ENCODE measurements at places on chromosomes 11 and 22. TPM values are rescaled to one million over a fixed set of nuclear protein-coding genes. Genes with fewer than 3 reads are reported as not detected.

- H3K4me1 ChIP-seq, result no peaks in the 10 kb centered on the region
- no peak overlapping the region for H3K4me3 ChIP-seq
- no peaks in the 10 kb centered on the region for H3K36me3 ChIP-seq
Measured at GRCh38 chr11:44400431-44400830, 90.5 kb upstream of the ALX4 start.

The MS4A6A gene
- 130 TPM for polyA plus RNA-seq

The SLC22A9 gene
- not detected for polyA plus RNA-seq

The KIAA1671 gene
- polyA plus RNA-seq, result 15.4 TPM

- H3K4me1 ChIP-seq, result no peaks in the 10 kb centered on the region
- H3K27ac ChIP-seq, result no peak overlapping the region
- no peaks in the 10 kb centered on the region for H3K36me3 ChIP-seq
- DNase-seq, result peak; percentile 77
Measured at GRCh38 chr11:125063429-125064043, 431 bp downstream of the SLC37A2 start.

GRCh38 chr11:105524286-105524685, 85.6 kb upstream of the GRIA4 start:
- H3K27me3 ChIP-seq, result no peaks in the 10 kb centered on the region
- no peak overlapping the region for H3K4me3 ChIP-seq
- no peaks in the 10 kb centered on the region for H3K4me1 ChIP-seq
- no peak overlapping the region for H3K27ac ChIP-seq
- H3K36me3 ChIP-seq, result no peaks in the 10 kb centered on the region
- no peak for DNase-seq

GRCh38 chr22:29871684-29872083, 11.3 kb upstream of the MTMR3 start:
- no peak for DNase-seq
- H3K27ac ChIP-seq, result no peak overlapping the region
- H3K36me3 ChIP-seq, result no peaks in the 10 kb centered on the region

The WNT7B gene
- polyA plus RNA-seq, result not detected

The VPREB3 gene
- polyA plus RNA-seq, result not detected

The CCDC116 gene
- polyA plus RNA-seq, result not detected

- no peaks in the 10 kb centered on the region for H3K36me3 ChIP-seq
- peaks cover 11% of the 10 kb centered on the region for H3K4me1 ChIP-seq
- no peak for DNase-seq
- H3K27ac ChIP-seq, result peak overlapping the region; percentile 84
Measured at GRCh38 chr11:35087648-35088047, 51.3 kb upstream of the CD44 start.

DNA sequence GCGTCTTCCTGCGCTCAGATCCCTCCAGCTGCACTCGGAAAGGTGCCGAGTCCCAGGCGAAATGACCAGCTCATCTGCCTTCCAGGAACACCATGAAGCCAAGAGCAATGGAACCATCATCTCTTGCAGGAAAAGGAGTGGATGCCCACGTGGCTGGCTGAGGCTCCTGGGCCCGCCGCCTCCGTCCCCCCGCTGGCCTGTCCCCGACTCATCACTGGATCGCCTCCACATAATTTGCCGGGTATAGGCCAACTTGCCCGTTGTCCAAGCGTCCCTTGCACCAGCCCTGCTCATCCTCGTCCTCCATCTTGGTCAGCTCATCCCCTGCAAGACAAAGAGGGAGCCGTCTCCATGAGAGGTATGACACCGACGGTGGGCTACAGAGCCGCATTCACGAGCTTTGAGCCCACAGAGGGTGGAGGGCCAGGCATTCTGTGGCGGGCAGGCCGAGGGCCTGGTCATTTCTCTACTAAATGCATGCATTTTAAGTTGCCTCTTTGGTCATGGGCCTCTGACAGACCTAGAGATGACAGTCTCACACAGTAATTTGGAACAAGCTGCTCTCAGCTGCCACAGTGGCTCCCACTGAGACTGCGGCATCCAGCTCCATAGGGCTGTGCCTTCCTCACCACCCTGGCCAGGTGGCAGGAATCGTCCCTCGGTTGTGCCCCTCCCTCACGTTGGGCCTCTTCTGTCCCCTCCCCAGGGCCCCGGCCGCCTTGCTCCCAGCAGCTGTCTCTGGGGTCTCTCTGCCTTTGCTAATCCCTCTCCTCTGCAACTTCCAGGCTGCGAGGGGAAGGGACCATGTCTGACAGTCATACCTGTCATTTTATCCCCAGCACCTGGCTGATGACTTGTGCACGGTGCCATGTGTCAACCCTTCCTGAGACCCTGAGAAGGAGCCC, 14.3 kb upstream of the ARFGAP3 start:
- H3K27me3 ChIP-seq, result no peaks in the 10 kb centered on the region
- H3K4me1 ChIP-seq, result no peaks in the 10 kb centered on the region
- no peak for DNase-seq

GRCh38 chr11:28146123-28146751, 38.0 kb downstream of the METTL15 start:
- no peaks in the 10 kb centered on the region for H3K36me3 ChIP-seq
- no peaks in the 10 kb centered on the region for H3K27me3 ChIP-seq
- no peak overlapping the region for H3K27ac ChIP-seq

- DNase-seq, result no peak
- H3K4me3 ChIP-seq, result no peak overlapping the region
- no peaks in the 10 kb centered on the region for H3K27me3 ChIP-seq
- no peak overlapping the region for H3K27ac ChIP-seq
Measured at GRCh38 chr11:58495906-58496305, 12.0 kb downstream of the OR5B21 start.

- no peaks in the 10 kb centered on the region for H3K27me3 ChIP-seq
- no peak for DNase-seq
- H3K4me3 ChIP-seq, result no peak overlapping the region
- H3K36me3 ChIP-seq, result no peaks in the 10 kb centered on the region
- H3K27ac ChIP-seq, result no peak overlapping the region
Measured at GRCh38 chr11:24386546-24387397, 110.1 kb upstream of the LUZP2 start.

- no peak for DNase-seq
- H3K36me3 ChIP-seq, result peaks cover 12% of the 10 kb centered on the region
- H3K4me3 ChIP-seq, result peak overlapping the region; percentile 42
Measured at GRCh38 chr11:86949995-86950660, 5.1 kb downstream of the FZD4 start.

DNA sequence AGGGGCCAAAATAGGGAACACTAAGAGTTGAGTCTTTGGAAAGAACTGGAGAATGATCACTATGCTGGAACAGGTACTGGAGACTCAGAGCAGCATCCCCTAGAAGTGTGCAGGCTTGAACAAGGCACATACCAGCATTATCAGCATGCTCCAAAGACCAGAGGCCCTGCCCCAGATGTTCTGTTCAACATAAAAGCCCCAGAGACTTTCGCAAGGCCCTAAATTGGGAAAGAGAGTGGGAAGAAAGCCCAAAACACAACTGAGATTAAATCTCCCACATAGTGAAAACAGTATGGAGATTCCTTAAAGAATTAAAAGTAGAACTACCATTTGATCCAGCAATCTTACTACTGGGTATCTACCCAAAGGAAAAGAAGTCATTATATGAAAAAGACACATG, 9.4 kb downstream of the CNGA4 start:
- no peaks in the 10 kb centered on the region for H3K27me3 ChIP-seq
- no peak overlapping the region for H3K4me3 ChIP-seq
- no peaks in the 10 kb centered on the region for H3K4me1 ChIP-seq
- no peaks in the 10 kb centered on the region for H3K36me3 ChIP-seq

GRCh38 chr22:27905653-27906052, 13.4 kb downstream of the PITPNB start:
- no peaks in the 10 kb centered on the region for H3K36me3 ChIP-seq
- no peak for DNase-seq
- no peaks in the 10 kb centered on the region for H3K27me3 ChIP-seq
- peak overlapping the region; percentile 51 for H3K27ac ChIP-seq

- no peaks in the 10 kb centered on the region for H3K4me1 ChIP-seq
- DNase-seq, result no peak
- no peak overlapping the region for H3K4me3 ChIP-seq
- H3K27ac ChIP-seq, result no peak overlapping the region
Measured at GRCh38 chr11:133961890-133962289, 5.1 kb upstream of the IGSF9B start.

DNA sequence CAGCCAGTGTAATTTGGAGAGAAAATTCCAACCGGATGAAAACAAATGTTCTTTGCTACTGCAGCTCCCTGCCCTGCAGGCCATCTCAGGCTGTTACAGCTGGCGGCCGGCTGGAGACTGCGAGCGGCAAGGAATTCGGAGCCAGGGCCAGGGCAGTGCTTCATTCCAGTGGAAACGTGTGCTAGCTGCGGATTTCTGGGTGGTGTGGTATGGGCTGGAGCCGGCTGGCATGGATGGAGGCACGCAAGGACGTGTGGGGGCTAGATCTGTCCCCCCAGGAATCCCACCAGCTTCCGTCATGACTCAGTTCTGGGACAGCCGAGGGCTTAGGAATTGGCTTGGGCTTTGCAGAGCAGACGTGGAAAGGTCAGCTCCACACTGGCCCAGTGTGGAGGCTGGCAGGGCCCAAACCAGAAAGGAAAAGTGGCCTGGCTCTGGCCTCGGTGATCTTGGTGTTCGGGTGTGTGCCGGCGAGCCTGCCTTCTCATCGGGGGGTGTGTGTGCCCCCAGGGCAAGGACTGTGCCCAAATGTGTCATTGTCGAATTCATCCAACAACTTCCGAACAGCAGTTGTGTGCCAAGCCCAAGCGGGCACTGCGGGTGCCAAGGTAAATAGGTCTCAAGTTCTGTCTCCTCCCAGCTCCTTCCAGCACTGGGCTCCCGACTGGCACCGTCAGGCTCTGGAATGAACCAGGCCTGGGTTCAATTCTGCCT, 48.1 kb upstream of the SHISAL1 start:
- DNase-seq, result peak; percentile 90
- peak overlapping the region; percentile 89 for H3K27ac ChIP-seq
- H3K27me3 ChIP-seq, result no peaks in the 10 kb centered on the region
- peaks cover 13% of the 10 kb centered on the region for H3K4me1 ChIP-seq

DNA sequence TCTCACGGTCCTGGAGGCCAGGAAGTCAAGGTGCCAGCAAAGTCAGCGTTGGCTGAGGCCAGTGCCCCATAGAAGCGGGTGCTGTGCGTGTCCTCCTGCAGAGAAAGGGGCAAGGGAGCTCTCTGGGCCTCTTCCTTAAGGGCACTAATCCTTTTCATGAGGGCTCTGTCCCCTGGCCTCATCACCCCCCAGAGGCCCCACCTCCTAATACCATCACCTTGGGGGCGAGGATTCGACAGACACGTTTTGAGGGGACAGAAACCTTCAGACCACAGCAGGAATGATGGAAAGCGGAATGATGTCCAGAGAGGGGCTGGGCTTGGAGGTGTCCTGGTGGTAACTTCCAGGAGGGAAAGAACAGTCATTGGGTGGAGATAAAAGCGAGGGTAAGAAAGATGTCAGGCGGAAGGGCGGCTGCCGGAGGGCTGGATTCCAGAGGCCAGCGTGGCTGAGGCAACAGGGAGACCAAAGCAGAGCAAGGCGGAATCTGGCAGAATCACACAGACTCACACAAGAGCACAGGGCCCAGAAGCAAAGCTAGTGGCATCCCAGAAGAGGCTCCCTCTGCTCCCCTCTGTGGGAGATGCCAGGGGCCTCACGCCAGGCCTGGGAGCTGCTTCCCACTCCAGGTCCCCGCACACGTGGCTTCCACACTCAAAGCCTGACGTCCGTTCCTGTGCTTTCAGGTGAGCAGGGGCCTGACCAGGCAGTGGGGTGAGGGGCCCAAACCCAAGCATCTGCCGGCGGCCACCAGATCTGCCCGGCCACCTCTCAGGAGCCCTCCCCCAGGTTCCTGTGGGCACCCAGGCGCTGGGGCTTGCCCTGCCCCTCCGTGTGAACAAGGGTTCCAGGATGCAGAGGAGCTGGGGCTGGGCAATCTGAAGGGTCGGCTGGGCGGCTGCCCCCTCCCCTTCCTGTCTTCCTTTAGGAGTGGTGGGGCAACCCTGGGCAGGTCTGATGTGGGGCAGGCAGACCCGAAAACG, 784.5 kb downstream of the BRD1 start:
- H3K4me1 ChIP-seq, result no peaks in the 10 kb centered on the region
- no peak overlapping the region for H3K27ac ChIP-seq
- no peaks in the 10 kb centered on the region for H3K36me3 ChIP-seq
- no peaks in the 10 kb centered on the region for H3K27me3 ChIP-seq
- H3K4me3 ChIP-seq, result no peak overlapping the region

DNA sequence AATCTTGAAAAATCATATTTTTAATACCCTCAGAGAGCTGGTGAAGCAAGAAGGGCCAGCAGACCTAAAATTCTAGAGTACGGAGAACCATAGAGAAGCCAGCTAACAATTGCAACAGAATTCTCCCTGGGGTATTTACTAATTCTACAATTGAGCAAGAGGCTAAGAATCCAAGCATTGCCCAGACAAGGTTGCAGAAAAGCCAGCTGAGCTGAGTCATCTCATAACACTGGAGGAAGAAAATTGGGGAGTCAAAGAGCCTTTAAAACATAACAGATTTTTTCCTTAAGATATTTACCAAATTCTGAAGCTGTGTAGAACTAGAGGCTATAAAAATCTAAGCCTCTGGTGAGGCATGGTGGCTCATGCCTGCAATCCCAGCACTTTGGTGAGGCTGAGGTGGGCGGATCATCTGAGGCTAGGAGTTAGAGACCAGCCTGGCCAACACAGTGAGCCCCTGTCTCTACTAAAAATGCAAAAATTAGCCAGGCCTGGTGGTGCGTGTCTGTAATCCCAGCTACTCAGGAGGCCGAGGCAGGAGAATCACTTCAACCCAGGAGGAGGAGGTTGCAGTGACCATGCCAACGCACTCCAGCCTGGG, 13.6 kb upstream of the TMEM216 start:
- no peaks in the 10 kb centered on the region for H3K36me3 ChIP-seq
- DNase-seq, result peak; percentile 69
- no peaks in the 10 kb centered on the region for H3K4me1 ChIP-seq
- H3K27ac ChIP-seq, result no peak overlapping the region

GRCh38 chr22:25624476-25624875, 60.0 kb downstream of the GRK3 start:
- H3K4me3 ChIP-seq, result no peak overlapping the region
- no peaks in the 10 kb centered on the region for H3K27me3 ChIP-seq
- DNase-seq, result no peak
- no peaks in the 10 kb centered on the region for H3K4me1 ChIP-seq

DNA sequence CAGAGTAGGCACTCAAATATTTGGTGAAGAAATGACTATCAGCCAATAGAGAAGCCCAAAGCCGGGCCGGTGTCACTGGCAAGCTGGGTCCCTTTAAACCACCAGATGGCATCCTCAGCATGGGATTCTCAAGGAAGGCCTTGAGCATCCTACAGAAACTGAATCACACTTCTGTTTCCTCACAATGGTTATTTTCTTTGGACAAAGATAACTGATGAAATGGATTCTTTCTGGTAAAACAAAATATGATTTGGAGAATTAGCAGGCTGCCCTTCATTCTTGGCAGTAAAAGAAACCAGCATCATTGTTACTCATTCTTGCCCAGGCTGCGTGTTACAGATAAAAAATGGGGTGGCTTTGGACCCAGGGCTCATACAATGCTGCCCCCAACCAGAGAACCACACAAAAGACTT, 30.3 kb upstream of the ASPHD2 start:
- no peaks in the 10 kb centered on the region for H3K27me3 ChIP-seq
- H3K36me3 ChIP-seq, result no peaks in the 10 kb centered on the region
- peak; percentile 76 for DNase-seq
- H3K4me1 ChIP-seq, result no peaks in the 10 kb centered on the region
- H3K27ac ChIP-seq, result no peak overlapping the region

The ZNF70 gene
- polyA plus RNA-seq, result 3.6 TPM

- H3K36me3 ChIP-seq, result no peaks in the 10 kb centered on the region
- H3K27ac ChIP-seq, result no peak overlapping the region
- H3K4me3 ChIP-seq, result no peak overlapping the region
- no peaks in the 10 kb centered on the region for H3K27me3 ChIP-seq
- H3K4me1 ChIP-seq, result no peaks in the 10 kb centered on the region
Measured at GRCh38 chr11:36400766-36401455, 104.8 kb downstream of the PRR5L start.

The ANKK1 gene
- not detected for polyA plus RNA-seq

GRCh38 chr22:22462813-22463567, 45.6 kb downstream of the ZNF280B start:
- H3K4me3 ChIP-seq, result no peak overlapping the region
- no peak overlapping the region for H3K27ac ChIP-seq
- H3K36me3 ChIP-seq, result no peaks in the 10 kb centered on the region

All from aorta (tissue), 5 donors.